Astrocyte of the cerebellum (primary cell): ENCODE measurements at places on chromosomes 7 and 10.

DNA sequence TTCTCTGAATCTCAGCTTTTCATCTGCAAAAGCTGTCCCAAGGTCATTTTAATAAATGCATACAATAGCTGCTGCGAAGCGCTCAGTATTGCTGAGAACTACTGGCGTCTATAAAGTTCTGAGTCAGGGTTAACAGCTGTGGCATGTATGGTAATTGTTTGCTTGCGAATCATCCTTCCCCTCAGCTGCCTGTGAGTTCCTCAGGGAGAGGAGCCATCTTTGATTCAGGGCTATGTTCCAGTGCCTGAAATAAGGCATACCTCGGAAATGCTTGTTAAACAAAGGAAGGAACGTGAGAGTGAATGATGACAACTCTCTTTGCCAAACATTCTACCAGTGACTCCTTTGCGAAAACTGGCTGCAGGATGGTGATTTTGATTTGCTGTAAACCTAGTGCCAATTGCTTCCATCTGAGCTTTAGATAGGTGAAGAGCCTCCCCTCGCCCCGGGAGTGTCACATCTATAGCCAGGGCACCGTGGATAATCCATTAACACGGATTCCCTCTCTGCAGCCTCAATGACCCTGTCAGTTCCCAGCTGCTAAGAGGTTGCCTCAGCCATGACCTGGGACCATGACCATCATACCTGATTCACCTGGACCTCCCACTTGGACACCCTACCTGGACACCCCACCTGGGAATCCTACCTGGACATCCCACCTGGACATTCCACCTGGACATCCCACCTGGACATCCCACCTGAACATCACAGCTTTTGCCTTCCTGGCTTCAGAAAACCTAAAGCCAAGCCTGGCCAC lies 39.6 kb downstream of the GPRIN2 start:
- DNase-seq: peak; percentile 48

DNA sequence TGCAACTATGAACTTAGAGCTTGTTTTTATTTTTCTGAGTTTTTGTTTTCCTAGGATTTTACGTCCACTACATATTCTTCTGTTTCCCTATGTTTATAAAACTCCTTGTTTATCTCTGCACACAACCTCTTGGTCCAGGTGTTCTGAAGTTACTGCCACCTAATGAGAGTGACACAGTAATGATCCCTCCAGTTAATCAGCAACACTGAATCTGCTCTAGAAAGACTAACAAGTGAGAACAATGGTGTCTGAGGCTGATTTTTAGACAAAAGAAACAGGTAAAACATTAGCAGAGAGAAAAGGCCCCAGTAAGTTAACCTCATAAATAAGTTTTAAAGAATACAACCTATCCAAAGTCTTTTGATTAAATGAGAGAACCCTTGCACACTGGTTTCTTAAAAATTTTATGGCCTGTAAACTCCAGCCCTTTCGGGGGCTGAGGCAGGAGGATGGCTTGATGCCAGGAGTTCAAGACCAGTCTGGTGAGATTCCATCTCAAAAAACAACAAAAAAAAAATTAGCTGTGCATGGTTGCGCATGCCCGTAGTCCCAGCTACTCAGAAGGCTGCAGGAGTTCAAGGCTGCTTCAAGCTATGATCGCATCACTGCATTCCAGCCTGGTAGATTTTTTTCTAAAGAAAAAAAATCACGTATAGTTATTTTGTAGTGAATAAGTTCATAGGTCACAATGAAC lies 397.6 kb downstream of the MAGI2 start:
- DNase-seq: no peak

- DNase-seq: no peak
Measured at GRCh38 chr7:27242555-27243339, at the start of gene EVX1. Gene EVX1 (plus strand): TSS chr7:27242802. CDS start chr7:27243031, 229 bp downstream.

DNA sequence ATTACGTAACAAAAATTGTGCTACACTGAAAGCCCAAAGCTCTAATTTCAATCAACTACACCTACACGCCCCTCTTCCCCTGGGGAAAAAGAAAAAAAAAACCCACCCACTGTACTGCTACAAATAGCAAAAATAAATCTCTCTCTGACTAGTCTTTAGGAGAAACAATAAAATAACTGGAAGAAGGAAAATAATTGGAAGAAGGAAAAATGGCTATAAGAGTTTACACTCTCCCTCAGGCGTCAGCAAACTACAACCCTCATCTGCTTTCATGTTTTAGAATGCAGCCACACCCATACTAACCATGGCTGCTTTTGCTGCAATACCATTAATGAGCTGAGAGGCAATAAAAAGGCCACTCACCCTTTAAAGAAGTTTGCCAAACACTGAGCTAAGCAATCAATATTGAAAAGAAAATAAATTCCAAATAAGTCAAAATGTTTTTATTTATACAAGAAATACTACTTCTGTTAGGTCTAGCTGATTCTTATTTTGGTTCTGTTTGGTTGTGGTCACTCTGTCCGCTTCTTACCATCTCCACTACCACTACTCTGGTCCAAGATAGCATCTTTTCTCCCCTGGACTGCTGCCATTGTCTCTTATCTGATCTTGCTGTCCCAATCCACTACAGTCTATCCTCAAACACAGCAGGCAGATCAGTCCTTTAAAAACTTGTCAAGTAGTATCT lies 3.8 kb downstream of the MINDY3 start:
- no peak for DNase-seq

- DNase-seq: no peak
Measured at GRCh38 chr7:30594048-30594539, 584 bp upstream of the GARS1 start.

DNA sequence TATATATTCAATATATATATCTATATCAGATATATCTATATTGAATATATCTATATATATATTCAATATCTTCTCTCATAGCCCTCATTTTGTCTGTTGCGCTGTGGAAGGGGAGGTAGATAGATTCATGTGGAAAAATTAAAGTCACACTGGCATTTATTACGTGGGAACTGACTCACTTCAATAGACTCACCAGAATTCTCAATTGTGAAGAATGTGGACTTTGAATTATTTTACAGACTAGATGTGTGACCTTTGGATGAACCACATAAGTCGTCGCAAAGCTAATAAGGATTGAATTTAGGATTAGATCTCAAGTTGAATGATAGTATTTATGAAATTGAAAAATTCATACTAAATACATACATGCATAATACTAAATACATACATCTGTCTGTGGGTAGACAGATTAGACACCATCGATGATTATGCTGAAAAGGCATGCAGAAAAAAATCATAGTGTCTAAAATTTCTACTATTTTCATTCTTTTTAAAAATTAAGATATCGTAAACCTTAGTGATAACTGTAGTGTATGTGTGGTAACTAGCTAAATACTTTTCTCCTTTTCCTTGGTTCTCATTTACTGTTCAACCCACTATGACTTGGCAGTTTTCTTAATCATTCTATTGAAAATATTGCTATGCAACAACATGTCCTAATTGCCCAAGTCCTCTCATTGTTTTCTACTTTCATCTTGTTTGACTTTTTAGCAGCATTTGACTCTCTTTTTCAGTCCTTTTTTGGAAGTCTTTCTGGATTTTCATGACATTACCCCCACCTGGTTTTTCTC lies 61.8 kb upstream of the A1CF start:
- DNase-seq: no peak

- no peak for DNase-seq
Measured at GRCh38 chr10:89073719-89074118, 83.1 kb downstream of the FAS start.

DNA sequence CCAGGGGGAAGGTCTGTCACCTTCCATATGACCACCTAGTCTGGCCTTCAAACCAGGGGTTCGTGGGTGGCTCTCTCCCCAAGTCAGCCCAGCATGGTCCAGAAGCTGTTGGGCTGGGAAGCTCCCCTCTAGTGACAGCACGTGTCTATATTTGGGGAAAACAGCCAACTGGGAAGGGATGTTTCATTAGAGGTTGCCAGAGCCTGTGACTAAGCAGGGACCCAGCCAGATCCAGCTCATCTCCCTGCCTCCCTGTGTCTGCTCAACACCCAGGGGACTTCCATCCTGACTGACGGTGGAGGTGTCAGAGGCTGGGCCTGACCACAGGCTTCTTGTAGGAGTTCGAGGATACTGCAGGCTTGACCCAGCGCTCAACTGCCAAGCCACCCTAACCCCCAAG lies 10.5 kb downstream of the STYXL1 start:
- DNase-seq: no peak

DNA sequence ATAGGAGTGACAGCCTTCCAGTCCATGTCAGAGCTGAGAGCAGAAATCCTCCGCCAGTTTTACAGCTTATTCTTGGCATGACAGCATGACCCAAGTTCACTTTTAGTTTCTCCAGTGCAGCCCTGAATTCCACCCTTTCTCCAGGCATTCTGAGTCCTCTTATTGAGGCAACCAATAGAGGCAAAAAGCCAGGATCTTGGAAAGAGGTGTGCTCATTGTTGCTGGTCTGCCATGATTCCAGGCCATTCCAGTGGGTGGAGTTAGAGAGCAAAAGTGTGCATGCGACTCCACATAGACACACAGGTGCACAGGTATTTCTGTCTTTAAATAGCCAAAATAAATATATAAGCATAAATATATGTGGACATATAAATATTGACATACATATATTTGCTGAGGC lies 224.7 kb upstream of the ADARB2 start:
- no peak for DNase-seq

DNA sequence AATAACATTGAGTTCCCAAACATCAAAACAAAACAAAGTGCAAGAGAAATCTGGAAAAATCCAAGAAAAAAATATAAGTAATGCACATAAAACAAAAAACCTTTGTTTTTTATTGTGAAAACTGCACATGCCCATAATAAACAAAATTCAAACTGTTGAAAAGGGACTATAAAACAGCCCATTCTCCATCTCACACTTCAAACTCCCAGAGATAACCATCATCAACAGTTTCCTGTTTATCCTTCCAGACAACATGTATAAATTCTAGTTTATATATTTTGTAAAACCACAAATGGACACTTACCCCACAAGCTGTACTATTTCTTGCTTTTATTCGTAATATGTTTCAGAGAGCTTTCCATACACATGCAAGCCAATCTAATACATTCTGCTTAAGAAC lies 79.3 kb downstream of the DPY19L1 start:
- no peak for DNase-seq

DNA sequence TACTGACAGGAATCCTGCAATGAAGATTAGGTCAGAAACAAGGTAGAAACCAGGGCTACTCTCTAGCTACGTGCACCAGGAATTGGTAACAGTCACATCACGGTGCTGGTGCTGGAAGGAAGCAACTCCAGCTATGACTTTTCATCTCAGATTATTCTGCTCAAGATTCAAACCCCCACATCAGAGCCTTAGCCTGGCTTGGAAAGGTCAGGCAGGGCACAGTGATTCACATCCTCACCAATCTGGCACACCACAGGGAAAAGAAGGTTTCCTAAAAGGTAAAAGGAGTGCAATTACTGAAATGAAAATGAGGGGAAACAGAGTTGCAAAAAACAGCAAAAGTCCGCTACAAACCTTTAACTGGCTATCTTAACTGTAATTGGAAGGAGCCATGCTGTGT lies 240.2 kb upstream of the NPSR1 start:
- no peak for DNase-seq

GRCh38 chr7:118259115-118259514 lies 34.6 kb downstream of the ANKRD7 start:
- no peak for DNase-seq

- no peak for DNase-seq
Measured at GRCh38 chr10:5297466-5297865, 67.3 kb upstream of the UCN3 start.

GRCh38 chr7:129074994-129075393 lies 20.1 kb upstream of the TNPO3 start:
- DNase-seq: no peak

- DNase-seq: no peak
Measured at GRCh38 chr10:32317795-32318357, 29.1 kb downstream of the EPC1 start.

- no peak for DNase-seq
Measured at GRCh38 chr10:48257407-48257961, 17.0 kb downstream of the FRMPD2 start.

GRCh38 chr10:98382691-98383101 lies 32.3 kb downstream of the PYROXD2 start:
- DNase-seq: no peak

DNA sequence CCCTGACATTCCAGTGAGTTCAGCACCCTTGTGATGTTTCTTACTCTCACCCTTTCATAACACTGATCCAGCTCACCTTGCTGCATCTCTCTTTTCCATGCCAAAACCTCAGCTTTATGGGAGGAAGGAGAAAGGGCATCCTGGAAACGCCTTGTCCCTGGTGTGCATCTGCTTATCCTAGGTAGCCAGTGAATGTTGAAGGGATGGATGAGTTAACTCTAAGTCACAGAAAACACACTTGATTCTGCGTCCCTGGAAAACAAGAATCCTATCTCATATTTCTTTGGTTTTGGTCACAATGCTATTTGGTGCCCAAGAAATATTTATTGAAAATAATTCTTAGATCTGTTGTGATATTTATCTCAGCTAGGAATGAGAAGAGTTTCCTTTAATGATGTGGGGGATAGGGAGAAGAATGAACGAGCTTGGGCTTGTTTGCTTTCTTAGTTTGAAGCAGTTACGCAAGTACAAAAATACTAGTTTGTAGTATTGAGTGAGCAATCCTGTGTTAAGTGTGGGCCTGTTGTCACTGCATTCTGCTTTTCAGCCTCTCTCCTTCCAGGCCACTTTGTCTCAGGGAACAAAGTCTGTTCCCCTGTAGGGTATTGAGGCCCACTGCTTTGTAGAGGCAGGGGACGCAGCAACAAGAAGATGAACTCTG lies 126.5 kb downstream of the ARID5B start:
- no peak for DNase-seq

- DNase-seq: no peak
Measured at GRCh38 chr7:33779216-33779615, 126.1 kb upstream of the BMPER start.

GRCh38 chr10:132798403-132798802 lies 12.5 kb upstream of the NKX6-2 start:
- no peak for DNase-seq

DNA sequence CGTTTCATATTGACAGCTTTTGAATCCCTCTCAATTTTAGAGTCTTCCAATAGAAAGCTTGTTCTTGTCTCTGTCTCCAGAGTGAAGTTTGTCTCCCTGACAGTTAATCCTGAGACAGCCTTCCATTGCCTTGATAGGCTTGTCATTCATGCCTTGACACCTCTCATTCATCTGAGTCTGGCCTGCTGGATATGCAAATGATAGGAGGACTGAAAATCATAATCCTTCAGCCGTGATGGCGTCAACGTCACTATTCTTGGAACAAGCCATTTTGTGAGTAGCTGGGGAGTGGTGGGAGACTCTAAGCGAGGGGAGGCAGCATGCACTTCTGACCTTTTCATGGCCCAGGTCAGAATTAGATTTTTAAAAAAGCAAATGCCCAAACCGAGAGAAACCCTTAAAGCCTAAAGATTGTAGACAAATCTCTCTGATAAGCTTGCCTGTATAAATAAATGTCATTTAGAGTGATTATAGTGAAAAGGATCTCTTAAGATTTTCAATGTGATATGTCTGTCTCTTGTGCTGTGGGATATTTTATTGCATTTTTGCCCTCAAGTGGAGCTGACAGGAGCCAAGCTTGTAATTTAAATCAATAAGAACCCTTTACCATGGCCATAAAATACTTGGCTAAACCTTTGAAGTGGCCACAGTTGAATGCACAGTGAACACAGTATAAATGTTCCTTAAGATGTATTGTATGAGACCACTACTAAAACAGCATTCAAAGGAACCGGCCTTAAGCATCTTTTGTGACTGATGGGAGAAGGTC lies 148.8 kb downstream of the SNX10 start:
- no peak for DNase-seq
